OCI-LY7 (cell line): ENCODE measurements at places on chromosomes 2 and 18. TPM values are rescaled to one million over a fixed set of nuclear protein-coding genes. Genes with fewer than 3 reads are reported as not detected.

- no peak for DNase-seq
These were observed 2.1 kb downstream of the LIPT1 start for GRCh38 chr2:99156891-99157290.

DNA sequence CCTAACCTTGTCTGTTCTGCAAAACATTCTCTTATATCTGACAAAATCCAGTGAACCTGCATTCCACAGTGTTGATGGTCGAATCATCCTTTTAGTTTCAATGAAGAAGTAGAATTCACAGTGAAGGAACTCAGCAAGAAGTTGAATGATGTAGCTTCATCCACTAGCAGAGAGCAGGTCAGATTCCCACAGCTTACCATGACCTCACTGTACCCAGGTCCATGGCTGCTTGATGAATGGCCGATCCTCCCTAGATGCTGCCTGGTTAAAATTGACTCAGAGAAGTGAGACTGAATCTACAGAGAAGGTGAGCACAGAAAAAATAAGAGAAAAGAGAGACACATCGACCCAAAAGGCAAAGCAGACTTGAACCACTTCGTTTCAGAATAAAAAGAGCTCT, 906.0 kb upstream of the CHAC2 start:
- DNase-seq = no peak

GRCh38 chr2:203681978-203682377, 24.5 kb upstream of the CD28 start:
- DNase-seq = no peak

UCN gene
- 7.2 and 8.5 TPM in 2 replicates for total RNA-seq
